ENCODE measurements at places on chromosomes 11 and 22. TPM values are rescaled to one million over a fixed set of nuclear protein-coding genes. Genes with fewer than 3 reads are reported as not detected.

GRCh38 chr11:130434521-130435223, 6.3 kb upstream of the ADAMTS8 start:
- DNase-seq, result peak; percentile 51

DNA sequence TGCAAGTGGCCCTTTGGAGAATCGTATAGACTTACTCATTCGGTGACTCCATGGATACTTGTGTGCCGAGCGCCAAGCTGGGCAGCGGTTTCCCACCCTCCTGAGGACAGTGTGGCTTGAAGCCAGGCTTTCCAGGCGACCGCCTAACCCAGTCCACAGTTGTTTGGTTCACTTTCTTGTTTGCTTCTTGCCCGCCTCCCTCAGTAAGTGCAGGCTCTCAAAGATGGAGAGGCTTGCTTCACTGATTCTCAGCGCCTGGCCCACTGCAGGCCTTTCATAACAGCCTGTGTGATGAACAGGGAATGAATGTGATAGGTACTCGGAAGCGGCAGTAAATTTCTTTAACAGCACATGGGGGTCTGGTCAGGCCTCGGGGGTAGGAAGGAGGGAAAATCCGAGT, 11.2 kb upstream of the MDK start:
- no peak for DNase-seq

- no peak for DNase-seq
Measured at GRCh38 chr11:78038697-78039313, 15.7 kb upstream of the KCTD14 start.

Gene TUB
- not detected for total RNA-seq
